Fibroblast of skin of scalp (primary cell): ENCODE measurements at places on chromosomes 1 and 21.

- DNase-seq: peak; percentile 90
Observed at GRCh38 chr1:94095112-94095637, 25.8 kb downstream of the ABCA4 start.

- no peak for DNase-seq
Observed at GRCh38 chr1:211335522-211336157, 9.0 kb downstream of the TRAF5 start.

DNA sequence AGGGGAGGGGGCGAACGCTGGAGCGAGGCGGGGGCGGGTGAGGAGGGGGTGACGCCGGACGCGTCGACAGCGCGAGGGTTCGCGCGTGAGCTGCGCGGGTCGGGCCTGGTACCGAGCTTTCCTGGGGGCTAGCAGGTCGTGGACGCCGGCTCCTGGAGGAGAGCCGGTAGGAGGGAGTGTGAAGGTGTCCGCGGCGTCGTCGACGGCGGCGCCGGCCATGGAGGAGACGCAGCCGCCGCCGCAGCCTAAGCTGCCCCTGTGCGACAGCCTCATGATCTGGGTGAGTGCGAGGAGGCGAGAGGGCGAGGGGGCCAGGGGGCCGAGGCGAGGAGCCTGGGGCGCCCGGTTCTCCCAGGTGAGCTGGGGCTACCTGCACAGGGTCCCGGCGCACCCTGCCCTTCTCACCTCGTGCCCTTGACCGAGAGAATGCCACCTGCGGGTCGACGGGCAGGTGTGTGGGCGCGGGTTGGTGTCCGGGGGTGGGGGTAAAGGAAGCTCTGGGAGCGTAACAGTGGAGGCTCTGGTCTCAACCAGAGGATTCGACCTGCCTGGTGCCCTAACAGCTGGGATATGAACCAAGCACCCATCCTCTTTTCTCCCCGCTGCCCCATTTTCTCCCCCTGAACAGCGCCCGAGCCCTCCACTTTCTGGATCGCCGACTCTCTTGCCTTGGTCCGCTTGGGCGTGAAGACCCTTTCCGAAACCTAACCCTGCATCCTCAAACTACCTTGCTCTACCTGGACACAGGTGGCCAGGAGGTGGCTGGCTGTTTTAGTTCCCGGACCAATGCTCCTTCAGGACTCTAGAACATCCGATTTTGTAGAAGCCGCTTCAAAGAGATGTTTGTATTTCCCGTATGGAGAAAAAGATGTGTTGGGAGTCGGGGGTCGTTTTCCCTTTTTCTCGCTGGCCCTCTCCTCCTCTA is at the start of gene HOOK1:
Gene HOOK1, plus strand, starts transcription at position 49 of the 925 bp plus-strand sequence. Its CDS starts 169 bp downstream, at position 218.
- no peak for DNase-seq

- no peak for DNase-seq
Observed at GRCh38 chr1:96688767-96689166, 32.8 kb upstream of the PTBP2 start.

DNA sequence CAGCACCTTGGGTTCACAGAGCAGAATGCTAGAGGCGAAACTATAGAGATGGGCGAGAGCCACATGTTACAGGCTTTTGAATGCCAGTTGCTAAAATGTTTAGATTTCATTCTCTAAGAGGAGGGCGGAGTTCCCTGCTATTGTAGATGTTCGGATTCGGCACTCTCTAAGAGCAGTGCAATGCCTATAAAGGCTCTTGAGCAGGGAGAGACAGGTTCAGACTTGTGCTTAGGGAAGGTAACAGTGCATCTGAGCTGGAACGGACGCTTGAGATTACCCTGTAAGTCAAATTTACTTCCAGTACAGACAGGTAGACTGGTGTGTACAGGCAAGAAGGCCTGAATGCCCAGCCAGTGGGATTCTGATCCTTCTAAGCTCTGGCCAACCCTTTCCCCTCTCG is 15.3 kb downstream of the LURAP1 start:
- DNase-seq: no peak

- DNase-seq: no peak
Observed at GRCh38 chr1:246267896-246268295, 239.2 kb downstream of the SMYD3 start.

DNA sequence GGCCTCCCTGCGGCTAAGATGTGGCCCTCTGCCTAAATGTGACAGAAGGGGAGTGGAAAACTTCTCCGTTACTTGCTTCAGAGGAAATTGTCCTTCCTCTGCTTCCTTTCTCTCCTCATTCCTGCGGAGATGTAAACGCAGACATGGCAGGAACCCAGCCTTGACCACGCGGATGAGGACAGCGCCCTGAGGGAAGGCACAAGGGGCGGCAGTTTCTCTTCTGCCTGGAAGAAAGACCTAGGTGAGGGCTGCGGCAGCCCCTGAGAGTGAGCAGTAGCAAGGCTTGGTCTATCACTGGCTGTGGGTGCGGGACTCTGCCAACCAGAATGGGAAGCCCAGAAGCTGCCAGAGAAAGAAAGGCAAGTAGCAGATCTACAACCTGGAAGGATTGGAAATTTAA is 14.0 kb upstream of the CTPS1 start:
- no peak for DNase-seq

DNA sequence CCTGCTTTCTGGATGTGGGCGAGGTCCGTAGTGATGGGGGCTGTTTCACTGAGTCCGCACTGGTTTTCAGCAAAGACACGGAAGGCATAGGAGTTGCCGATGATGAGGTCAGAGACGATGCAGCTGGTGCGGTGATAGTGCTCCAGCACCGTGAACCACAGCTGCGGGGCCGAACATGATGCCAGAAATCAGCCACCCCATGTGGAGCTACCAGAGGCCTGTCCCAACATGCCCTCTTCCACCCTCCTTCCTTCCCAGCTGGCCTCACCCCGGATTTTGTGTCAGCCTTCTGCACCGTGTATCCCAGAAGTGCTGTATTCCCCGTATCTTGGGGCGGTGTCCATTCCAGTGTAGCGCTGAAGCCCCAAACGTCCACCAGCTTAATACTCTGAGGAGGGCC is 10.0 kb downstream of the MYBPHL start:
- no peak for DNase-seq

DNA sequence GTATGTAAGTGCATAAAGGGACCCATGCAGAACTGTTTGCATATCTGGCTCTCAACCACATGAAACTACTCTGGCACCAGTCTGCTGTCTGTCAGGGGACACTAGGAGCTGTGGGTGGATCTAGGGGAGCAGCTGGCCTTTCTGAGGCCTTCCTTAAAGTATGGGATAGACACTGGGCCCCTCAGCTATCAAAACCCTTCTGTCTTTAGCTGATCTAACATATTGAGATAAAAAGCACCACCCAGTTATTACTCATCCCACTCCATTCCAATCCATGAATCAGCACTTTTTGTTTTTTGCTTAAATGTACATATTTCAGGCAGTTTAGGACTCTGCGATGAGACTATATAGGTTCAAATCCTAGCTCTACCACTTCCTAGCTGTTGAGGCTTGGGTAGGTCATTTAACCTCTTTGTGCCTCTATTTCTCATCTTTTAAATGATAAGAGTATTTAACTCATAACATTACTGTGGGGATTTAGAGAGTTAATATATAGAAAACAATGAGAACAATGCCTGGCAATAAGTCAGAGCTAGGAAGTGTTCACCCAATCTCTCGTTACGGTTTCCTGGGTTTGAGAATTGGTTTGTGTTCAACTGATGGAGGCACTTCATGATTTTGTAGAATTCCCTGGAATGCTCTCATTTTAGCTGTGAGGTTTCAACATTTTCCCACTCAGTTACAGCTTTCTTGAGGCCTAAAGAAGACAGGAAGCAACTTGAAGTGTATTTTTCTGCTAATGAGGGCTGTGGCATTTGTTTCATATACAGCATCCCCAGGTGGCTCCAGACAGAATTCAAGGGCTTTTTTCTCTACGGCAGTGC is 68.9 kb downstream of the LRIG2 start:
- DNase-seq: peak; percentile 77

DNA sequence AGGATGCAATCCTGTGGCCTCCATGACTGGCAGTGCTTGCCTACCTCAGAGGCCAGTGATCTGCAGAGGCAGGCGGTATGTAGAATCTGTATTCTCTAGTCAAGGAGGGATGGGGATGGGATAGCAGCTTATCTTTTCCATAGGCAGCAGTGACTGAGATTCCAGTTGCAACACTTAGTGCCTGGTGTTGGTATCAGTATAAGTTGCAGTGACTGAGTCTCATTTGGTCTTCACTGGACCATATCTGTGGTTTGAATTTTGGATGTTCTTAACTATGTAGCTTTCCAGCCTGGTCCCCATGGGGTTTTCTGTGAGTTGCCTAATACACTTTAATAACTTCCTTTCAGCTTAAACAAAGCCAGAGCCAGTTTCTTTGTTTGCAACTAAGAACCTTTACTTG is 16.5 kb downstream of the DYRK1A start:
- DNase-seq: peak; percentile 31

DNA sequence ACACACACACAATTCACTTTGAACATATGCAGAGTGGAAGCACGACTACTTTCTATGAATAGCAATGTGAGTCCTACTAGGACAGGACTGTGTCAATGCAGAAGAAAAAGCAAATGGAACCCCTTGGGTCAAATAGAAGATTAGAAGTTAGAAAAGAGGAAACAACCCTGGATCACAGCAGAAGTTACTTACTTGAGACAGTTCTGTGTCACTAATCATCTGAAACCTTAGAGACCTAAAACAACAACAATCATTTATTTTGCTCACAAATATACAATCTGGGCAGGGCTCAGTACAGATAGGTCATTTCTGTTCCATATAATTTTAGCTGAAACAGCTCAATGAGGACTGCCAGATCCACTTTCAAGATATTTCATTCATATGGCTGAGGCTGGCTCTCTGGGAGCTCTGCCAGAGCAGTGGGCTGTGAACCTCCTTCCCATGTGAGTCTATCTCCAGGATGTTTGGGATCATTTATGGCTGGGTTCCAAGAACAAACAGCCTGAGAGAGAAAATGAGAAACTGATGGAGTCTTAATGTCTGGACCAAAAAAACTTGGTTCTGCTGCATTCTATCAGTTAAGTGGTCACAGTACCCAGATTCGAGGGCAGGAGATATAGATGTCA is 42.5 kb upstream of the IL10 start:
- DNase-seq: peak; percentile 62

DNA sequence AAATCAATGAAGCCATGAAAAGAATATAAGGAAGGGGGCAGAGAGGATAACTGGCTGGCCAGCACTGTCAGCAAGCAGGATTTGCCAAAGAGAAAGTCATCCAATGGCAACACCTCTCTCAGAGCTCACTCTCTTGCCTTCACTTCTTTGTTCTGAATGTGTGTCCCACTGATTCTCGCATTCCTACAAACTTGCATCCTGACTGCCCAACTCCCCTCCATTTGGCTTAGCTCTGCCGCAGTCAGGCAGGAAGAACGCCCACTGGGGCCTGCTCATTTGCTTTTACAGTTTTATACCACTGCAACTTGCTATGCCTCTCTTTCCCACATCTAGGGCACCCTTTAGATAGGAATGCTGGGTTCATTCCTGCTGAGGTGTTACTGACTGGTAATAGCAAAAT is 364.2 kb upstream of the ST6GALNAC5 start:
- DNase-seq: no peak

GRCh38 chr1:239126884-239127283 is 259.5 kb upstream of the CHRM3 start:
- no peak for DNase-seq

GRCh38 chr1:99808391-99809115 is 41.6 kb upstream of the AGL start:
- DNase-seq: peak; percentile 97

GRCh38 chr21:35737899-35738346 is 322.4 kb downstream of the SETD4 start:
- DNase-seq: peak; percentile 26

DNA sequence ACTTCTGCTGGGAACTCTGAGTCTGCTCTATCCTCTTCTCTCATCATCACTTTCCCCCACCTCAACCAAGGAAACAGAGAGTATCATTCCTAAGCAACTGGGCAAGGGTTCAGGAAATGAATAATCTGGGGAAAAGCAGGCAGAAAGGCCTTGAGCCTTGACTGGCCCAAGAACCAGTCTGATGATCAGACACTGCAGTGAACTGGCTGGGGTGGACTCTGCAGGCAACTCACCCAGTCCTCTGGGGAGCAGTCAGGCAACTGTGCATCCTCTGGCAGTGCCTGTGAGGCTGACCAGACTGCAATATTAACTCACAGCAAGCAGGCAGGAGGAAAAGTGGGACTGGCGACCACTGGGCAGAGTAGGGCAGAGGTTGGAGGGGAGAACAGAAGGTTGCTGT is 991 bp downstream of the ANKRD35 start:
- peak; percentile 33 for DNase-seq

- DNase-seq: no peak
Observed at GRCh38 chr1:212593821-212594251, 14.7 kb upstream of the ATF3 start.

DNA sequence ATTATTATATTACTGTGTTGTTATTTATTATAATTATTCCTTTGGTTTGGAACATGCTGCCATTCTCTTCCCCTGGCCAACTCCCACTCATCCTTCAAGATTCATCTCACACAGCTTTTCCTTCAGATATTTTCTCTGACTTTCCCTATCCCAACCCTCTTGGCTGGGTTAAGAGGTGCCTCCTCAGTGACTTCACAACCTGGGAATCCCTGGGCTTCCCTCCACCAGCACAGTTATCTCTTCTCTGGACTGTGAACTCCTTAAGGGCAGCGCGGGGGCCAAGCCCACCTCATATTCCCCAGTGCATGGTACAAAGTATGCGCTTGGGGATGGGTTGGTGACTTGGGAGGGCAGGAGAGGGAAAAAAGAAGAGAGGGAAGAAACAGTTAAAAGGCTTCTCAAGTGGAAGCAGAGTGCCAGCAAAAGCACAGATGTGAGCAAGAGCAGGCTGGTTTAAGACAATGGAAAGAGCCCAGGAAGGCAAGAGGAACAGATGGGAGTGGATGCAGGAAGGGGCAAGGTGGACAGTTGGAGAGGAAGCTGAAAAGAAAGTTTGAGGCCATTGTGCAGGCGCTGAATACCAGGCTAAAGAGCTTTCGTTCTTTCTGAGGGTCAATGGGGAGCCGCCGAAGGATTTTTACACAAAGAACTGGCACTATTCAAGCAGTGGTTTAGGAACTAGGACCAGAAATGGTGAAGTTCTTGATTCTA is 132.3 kb downstream of the BEND5 start:
- DNase-seq: no peak

- DNase-seq: no peak
Observed at GRCh38 chr1:201357636-201358348, 19.7 kb downstream of the TNNT2 start.

DNA sequence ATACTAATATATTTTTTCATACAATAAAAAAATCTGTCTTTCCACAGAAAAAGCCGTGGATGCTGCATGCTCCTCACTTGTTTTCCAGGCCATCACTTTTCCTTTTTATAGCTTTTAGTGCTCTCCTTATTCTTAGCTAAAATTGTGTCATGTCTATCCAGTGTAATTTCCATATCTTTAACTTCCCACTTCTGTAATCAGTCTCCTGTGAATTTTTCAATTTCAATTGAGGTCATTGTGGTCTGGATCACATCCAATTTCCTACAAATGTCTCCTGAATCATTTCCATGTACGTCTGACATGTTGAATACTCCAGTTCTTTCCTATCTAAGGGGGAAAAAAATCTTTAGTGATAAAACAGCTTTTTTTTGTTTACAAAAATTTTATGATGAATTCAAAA is 838.2 kb upstream of the B3GALT2 start:
- DNase-seq: peak; percentile 77
